ENCODE measurements at places on chromosomes 12 and 14. TPM values are rescaled to one million over a fixed set of nuclear protein-coding genes. Genes with fewer than 3 reads are reported as not detected.

The RTL1 gene
- total RNA-seq = not detected

The ADAM21 gene
- not detected for total RNA-seq

The SLCO1C1 gene
- not detected for total RNA-seq

The CRIP1 gene
- total RNA-seq = not detected

The ALG10B gene
- 2.9 TPM for total RNA-seq

The TRHDE gene
- total RNA-seq = 9.0 TPM

- no peak overlapping the region for H3K27ac ChIP-seq
- H3K4me1 ChIP-seq = peaks cover 13% of the 10 kb centered on the region
- H3K36me3 ChIP-seq = no peaks in the 10 kb centered on the region
- no peak overlapping the region for H3K4me3 ChIP-seq
- peaks cover 70% of the 10 kb centered on the region for H3K27me3 ChIP-seq
Observed at GRCh38 chr12:65119063-65119462, 2.0 kb downstream of the WIF1 start.

GRCh38 chr12:95996034-95996658 is at the start of gene HAL:
Gene HAL (minus strand): TSS chr12:95996344. CDS start chr12:95995910, 434 bp downstream.
- DNase-seq = peak; percentile 45
- H3K36me3 ChIP-seq = peaks cover 29% of the 10 kb centered on the region
- H3K4me1 ChIP-seq = no peaks in the 10 kb centered on the region

- H3K27me3 ChIP-seq = no peaks in the 10 kb centered on the region
- DNase-seq = no peak
- H3K4me3 ChIP-seq = no peak overlapping the region
- peaks cover 23% of the 10 kb centered on the region for H3K4me1 ChIP-seq
- H3K36me3 ChIP-seq = no peaks in the 10 kb centered on the region
Observed at GRCh38 chr14:29740491-29740890, 187.2 kb downstream of the PRKD1 start.

DNA sequence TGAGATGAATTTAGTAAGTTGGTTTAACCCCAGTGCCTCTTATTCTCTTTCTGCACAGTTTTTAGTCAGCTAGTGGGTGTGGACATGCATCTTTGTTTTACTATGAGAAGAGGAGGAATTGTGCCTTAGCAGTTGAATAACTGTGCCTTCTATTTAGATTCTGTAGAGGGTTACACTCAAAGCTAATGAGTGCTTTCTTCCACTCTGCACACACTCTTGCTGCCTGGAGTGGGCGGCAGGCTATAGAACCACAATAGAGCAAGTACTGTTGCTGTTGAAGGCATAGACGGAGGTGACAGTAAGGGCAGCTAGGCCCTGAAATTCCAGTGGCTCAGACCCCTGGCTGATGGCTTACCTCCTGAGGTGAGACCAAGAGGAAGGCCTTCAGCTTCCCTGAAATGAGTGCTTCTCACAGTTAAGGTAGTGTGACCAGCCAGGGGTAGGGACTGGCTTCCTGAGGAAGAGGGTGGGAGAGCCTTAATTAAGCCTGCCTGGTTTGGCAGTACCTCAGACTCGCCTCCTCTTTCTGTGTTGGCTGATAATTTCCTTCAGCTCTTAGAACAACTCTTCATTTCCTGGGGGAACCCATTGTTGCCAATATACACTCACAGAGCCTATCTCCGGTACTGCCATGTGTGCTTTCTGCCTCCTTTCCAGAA is 24.7 kb downstream of the SUSD6 start:
- H3K4me1 ChIP-seq = peaks cover 81% of the 10 kb centered on the region
- no peak for DNase-seq
- H3K4me3 ChIP-seq = no peak overlapping the region
- no peaks in the 10 kb centered on the region for H3K27me3 ChIP-seq

DNA sequence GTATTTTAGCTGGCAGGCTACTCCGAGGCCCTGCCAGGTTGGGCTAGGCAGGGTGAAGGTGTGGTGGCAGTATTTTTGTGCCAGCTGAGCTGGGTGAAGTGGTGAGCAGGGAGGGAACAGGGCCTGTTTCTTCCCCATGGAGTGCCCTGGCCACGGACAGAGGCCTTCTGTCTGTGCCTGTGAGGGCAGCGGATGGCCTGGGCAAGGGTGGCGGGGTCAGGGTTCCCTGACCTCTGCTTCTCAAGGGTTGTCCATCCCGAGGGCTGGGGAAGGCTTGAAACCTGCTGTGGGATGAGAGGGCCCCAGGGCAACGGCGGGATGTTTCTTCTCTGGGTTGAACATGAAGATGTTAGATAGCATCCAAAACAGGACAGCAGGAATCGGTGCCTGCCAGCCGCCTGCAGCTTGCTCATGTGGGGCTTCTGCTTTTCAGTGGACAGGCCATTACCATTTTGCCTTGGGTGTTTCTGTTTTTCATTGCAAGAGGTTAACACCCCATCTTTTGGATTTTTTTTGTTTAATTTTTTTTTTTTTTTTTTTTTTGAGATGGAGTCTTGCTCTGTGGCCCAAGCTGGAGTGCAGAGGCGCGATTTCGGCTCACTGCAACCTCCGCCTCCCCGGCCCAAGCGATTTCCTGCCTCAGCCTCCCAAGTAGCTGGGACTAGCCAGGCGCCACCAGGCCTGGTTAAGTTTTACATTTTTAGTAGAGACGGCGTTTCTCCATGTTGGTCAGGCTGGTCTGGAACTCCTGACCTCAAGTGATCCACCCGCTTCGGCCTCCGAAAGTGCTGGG is 3.3 kb downstream of the MTA1 start:
- H3K4me3 ChIP-seq = no peak overlapping the region
- peaks cover 39% of the 10 kb centered on the region for H3K4me1 ChIP-seq
- no peaks in the 10 kb centered on the region for H3K27me3 ChIP-seq
- no peak for DNase-seq
- no peak overlapping the region for H3K27ac ChIP-seq

DNA sequence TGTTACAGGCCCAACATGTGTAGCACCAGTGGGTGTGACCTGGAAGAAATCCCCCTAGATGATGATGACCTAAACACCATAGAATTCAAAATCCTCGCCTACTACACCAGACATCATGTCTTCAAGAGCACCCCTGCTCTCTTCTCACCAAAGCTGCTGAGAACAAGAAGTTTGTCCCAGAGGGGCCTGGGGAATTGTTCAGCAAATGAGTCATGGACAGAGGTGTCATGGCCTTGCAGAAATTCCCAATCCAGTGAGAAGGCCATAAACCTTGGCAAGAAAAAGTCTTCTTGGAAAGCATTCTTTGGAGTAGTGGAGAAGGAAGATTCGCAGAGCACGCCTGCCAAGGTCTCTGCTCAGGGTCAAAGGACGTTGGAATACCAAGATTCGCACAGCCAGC is 8.6 kb downstream of the BCL2L14 start:
- no peak overlapping the region for H3K4me3 ChIP-seq
- no peak for DNase-seq
- peaks cover 10% of the 10 kb centered on the region for H3K4me1 ChIP-seq
- no peaks in the 10 kb centered on the region for H3K27me3 ChIP-seq
- H3K27ac ChIP-seq = no peak overlapping the region

- peak overlapping the region; percentile 99 for H3K4me3 ChIP-seq
- peaks cover 44% of the 10 kb centered on the region for H3K36me3 ChIP-seq
- H3K27me3 ChIP-seq = no peaks in the 10 kb centered on the region
Observed at GRCh38 chr12:53299101-53299453, 418 bp upstream of the MYG1 start.

GRCh38 chr12:128047266-128048060 is 219.5 kb upstream of the TMEM132C start:
- H3K36me3 ChIP-seq = no peaks in the 10 kb centered on the region
- H3K27ac ChIP-seq = no peak overlapping the region
- no peak for DNase-seq
- no peak overlapping the region for H3K4me3 ChIP-seq
- no peaks in the 10 kb centered on the region for H3K4me1 ChIP-seq

- H3K36me3 ChIP-seq = no peaks in the 10 kb centered on the region
- no peaks in the 10 kb centered on the region for H3K4me1 ChIP-seq
- no peaks in the 10 kb centered on the region for H3K27me3 ChIP-seq
- H3K4me3 ChIP-seq = no peak overlapping the region
- no peak overlapping the region for H3K27ac ChIP-seq
Observed at GRCh38 chr12:94722664-94723063, 72.3 kb upstream of the TMCC3 start.
